ENCODE measurements at places on chromosomes 2 and 18.

DNA sequence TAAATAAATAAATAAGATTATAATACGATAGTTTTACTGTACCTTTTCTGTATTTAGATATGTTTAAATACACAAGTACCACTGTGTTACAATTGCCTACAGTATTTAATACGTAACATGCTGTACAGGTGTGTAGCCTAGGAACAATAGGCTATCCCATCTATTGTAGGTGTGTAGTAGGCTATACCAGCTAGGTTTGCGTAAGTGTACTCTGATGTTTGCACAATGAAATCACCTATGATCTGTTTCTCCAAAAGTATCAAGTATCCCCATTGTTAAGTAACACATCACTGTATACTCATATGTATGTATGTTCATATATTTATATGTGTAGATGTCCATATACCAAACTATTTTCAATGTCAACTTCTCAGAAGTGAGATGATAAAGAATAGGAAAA lies 118.2 kb upstream of the RND3 start:
- no peak for ATAC-seq

DNA sequence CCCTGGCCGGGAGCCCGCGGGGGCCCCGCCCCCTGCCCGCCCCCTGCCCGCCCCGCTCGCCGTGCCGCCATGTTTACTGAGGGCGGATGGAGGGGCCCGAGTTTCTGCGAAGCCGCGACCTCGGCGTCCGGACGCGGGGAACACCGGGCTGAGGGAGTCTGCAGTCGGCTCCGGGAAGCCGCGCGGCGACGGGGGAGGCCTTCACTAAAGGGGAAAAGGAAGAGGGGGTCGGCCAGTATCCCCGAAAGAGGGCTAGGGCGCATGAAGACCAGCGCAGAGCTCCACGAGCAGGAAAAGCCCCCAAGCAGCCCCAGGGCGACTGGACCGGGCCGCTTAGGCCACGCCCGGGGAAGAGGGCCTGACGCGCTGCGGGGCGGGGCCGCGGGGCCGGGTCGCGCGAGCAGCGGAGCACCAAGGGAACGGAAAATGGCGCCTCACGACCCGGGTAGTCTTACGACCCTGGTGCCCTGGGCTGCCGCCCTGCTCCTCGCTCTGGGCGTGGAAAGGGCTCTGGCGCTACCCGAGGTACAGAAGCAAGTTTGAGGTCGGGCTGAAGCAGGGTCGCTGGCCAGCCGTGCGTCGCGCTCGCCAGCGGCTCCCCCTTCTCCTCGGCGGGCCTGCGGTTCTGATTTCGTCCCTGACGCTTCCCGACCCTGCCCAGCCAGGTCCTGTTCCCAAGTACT lies at the start of the genes ATRAID and SLC5A6:
Gene ATRAID, plus strand, starts transcription at position 99 of the 683 bp plus-strand sequence. Its CDS starts 328 bp downstream, at position 427.
Gene SLC5A6, minus strand, starts transcription at position 326 of the 683 bp plus-strand sequence. CDS start 4,618 bp downstream, outside the sequence.
- ATAC-seq, result peak; percentile 97

- no peak for ATAC-seq
These were observed 813 bp downstream of the NDC80 start for GRCh38 chr18:2572171-2572569.

- no peak for ATAC-seq
These were observed 398.6 kb upstream of the CDH7 start for GRCh38 chr18:65352186-65352585.

GRCh38 chr2:229235131-229235914 lies 35.8 kb downstream of the PID1 start:
- ATAC-seq, result no peak

DNA sequence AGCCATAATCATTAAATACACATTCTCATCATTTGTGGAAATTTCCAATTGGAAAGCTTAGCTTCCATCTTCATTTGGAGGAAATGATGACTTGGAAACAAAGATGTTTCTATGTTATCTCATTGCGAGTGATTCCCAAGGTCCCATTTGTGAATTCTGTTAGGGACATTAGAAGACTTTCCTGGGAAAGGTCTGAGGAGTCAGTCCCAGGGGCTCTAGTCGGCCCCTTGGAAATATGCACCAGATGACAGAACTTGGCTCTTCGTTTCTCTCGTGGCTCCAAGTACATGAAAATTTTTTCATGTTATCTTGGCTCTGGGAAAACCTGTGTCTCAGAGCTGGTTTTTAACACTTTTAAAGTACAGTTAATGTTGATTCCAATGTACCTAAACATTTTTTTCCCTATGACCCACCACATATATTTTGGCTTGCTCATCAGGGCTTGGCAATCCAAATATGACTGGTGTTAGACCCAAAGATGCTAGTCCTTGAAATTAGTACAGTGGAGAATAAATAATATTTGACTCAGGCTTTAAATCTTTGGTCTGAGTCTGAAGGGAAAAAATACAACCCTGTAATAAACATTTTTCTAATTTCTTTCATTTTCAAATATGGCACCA lies 15.4 kb upstream of the CAVIN2 start:
- ATAC-seq, result no peak

Data from stimulated activated memory B cell treated with anti-CD40 and anti-IgM and Interleukin-4, amounts not matched to agents 10 μg/mL and 1 μg/mL and 100 μg/mL, for 72 hours (primary cell).